ENCODE measurements at places on chromosomes 2 and 18.
A peak's percentile ranks its signal among the peaks of the same experiment; 100 is the strongest.

DNA sequence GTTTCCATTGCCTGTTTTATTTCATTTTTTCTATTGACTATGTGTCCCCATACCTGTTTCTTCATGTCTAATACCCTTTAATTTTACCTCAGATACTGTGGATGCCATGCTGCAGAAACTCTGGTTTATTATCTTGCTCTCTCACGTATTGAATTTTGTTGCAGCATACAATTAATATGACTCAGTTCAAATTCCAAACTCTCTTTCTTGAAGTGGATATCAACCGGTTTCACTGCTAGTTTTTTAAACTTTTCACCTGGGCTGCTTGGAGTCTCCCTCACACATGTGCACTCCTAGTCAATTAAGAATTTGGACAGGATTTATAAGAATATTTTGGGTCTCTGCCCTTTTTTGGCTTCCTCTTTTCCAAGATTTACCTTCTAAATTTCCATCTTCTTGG lies 70.6 kb upstream of the CAPN13 start:
- no peak for DNase-seq

- DNase-seq: no peak
Measured at GRCh38 chr2:102235042-102235473, 48.2 kb downstream of the IL1RL2 start.

DNA sequence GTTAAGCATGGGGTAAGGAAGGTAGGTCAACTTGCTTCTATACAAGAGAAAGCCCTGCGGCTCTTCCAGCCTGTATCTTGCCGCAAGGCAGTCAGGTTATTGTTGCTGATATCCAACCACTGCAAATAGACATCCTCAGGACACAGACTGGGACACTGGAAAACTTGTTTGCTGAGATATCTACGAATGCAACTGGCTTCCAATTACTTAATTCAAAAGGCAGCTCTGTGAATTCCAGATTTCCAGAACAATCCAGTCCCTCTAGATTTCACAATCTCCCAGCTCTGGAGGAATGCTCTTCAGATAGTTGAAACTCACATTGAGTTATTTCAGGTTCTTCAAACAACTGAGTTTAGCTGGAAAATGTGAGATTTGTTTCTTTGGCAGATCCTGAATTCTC lies 34.6 kb upstream of the SP9 start:
- DNase-seq: no peak

DNA sequence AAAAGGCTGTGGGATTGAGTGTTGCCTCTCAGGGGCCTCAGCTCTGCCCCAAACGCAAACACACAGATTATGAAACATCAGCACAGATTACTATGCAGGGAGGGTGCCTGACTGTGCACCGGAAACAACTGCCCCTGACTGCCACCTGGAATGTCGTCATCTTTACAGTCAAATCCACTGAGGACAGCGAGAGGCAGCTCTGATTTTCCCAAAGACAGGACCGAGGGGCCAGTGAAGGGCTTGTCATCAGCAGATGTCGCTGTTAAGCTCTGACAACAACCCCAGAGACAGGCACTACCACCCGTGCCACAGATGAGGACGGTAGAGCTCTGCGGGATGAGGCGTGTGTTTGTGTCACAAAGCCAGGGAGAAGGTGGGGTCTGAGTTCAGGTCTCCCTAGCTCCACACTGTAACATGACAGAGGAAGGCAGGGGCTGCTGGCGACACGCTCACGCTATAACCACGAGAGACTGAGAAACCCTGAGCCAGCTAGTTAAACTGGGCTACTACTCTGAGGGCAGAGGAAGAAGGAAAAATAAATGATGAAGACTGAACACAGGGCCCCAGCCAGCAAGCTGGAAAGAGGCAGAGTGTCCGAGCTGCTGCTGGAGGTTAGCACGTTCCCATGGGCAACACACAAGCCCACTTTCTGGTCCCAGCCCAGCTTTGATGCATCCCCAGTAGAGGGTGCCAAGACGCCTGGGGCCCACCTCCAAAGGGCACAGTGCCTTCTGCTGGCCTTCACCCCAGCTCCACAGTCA lies 47.0 kb downstream of the PARD6G start:
- DNase-seq: no peak

DNA sequence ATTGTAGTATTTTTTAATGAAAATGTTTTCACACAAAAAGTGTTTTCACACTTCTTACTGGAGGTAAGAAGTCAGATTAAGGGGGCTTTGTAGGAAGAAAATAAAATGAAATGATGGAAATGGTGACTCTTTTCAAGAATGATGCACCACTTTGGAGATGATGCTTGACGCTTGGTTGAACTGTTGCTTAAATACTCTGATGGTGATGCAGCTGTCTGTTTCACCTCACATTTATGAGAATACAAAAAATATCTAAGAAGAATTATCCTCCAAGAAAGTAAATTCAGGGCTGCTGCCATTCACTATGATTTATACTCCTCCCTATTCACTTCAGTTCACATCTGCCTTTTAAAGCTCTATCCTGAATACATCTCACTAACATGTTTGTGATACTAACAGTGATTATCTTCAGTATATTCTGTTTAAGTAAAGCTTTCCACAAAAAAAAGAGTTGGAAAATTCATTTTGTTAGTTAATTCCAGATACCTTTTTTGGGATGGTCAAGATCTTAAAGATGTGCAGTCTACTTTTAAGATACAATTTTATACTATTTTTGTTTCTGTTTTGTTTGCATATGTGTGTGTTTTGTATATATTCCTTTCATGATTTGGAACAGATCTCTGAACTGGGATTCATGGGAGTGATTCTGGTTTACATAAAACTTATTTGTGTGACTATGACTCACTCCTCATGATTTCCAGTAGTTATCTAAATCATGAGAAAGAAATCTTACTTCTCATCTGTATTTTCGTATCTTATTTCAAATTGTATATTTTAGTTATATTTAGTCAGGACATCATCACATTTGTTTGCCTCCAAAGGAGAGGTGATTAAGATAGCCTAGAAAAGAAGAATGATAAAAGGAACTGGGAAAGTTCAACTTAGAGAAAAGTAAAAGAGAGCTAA lies 53.1 kb downstream of the SLC39A10 start:
- DNase-seq: peak; percentile 22

Measured in BJ (cell line).